GM13976 (cell line): ENCODE measurements at places on chromosomes 5 and 9.
A peak's percentile ranks its signal among the peaks of the same experiment; 100 is the strongest.

DNA sequence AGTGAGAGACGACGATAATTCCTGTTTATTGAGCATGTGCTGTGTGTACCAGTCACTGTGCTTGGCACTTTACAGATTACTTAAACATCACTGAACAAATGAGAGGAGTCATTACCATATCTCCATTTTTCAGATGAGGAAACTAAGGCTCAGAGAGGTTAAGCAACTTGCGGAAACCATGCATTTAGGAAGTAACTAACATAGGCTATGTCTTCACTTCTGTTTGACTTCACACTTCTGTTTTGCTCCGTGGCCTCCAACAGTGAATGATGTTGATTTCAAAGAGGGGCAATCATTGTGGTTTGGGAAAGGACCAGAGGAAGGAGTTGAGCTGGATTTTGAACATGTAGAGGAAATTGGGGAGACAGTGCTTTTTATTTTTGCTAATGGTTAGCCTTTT is 16.7 kb downstream of the GCNT1 start:
- no peak for DNase-seq

DNA sequence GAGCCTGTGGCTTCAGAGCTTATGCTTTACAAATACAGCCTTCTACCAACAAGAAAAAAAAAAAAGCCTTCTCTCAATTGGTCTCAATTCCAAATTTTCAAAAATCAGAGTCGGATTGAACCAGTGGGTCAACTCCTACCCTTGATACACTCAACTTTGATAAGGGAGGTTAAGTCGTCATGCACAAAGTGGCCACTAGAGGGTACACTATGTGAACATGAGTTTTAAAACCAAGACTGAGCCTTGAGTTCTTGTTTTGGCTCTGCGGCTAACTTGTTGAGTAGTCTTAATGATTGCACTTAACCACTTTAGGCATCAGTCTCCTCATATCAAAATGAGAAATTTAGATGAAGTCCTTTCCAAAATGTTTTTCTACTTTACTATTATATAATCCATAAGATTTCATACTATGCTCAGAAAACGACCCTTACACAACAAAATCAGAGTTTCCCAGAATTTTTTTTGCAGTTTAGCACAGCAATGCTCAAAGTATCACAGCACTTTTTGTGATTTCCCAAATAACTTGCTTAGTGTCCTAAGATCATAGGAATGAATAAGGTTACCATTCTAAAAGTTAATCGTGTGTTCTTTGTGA is 92.9 kb upstream of the MTAP start:
- DNase-seq, result peak; percentile 20

GRCh38 chr5:110817459-110817858 is 78.7 kb downstream of the SLC25A46 start:
- DNase-seq, result no peak

- no peak for DNase-seq
These were observed 482 bp downstream of the IARS1 start for GRCh38 chr9:92293075-92293354.

GRCh38 chr9:21450733-21451394 is 10.6 kb downstream of the IFNA1 start:
- DNase-seq, result no peak

DNA sequence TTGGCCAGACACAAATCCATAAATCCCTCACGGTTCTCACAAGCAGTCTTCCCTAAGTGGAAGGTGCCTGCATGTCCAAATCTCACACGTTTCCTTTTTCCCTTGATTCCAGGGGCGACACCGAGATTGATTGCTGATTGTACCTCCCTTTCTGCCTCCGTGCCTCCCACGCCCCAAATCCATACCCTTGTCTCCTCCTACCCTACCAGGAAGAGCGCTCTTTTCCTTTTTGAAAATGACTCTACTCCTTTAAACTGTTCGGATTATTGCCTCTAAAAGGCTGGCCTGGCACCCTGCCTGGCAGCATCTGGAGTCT is 4.5 kb downstream of the STC2 start:
- DNase-seq, result no peak

- DNase-seq, result no peak
These were observed 62.0 kb upstream of the RNF130 start for GRCh38 chr5:180133551-180133950.

- no peak for DNase-seq
These were observed 80.0 kb upstream of the TRIO start for GRCh38 chr5:14063138-14063537.

DNA sequence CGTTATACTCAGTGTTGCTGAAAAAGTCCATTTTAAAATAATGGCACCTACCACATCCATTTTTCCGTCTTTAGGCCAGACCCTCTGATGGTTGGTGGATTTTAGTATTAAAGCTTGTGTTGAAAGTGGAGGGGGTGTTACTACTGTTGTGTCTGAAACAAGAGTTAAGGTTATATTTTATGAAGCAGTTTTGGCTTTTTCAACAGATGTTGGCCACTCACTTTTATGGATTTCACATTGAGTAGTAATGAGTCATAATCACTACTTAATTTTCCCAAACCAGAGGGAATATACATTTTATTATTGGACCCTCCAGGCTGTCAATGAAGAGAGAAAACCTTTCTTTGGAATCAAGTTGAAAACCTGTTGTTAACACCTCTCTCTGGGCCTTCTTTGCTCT is 88.0 kb downstream of the TRIO start:
- no peak for DNase-seq

DNA sequence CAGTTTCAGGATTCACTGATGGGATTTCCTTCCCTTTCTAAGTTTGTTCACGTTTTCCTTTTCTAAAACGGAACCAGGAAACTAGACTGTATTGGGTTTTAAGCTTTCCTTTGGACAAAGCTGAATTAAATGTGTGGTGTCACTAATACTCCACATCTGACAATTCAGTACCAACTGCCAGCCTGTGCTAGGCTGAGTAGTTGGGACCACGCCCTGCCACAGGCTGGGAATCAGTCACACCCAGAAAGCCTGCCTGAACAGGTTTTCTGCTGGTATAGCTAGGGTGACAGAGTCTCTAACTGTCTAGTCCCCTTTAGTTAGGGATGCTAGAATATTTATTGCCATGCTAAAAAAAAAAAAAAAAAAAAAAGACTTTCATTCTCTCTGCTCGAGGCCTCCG is 15.6 kb downstream of the SPACA9 start:
- no peak for DNase-seq
